ENCODE measurements at places on chromosomes 3 and 15.

DNA sequence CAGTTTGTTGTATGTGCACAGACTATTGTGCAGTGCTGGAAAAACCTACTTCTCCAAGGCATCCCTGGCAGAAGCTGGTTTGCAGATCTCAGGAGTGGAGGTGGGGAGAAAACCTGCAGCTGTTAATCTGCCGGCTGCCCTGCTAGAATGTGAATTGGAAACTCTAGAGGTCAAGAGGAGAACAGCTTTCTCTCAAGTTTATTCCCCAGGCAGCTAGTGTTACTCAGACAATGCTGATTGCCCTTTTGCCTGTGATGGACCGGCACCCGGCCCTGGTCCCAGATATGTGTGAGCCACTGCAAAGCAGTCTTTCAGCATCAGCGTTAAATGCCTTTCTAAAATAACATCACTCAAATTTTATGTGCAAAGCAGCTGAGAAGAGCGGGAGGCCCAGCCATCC lies 129.7 kb upstream of the TPM1 start:
- DNase-seq = no peak

- no peak for DNase-seq
These were observed 1026.2 kb downstream of the NAALADL2 start for GRCh38 chr3:175885231-175885766.

DNA sequence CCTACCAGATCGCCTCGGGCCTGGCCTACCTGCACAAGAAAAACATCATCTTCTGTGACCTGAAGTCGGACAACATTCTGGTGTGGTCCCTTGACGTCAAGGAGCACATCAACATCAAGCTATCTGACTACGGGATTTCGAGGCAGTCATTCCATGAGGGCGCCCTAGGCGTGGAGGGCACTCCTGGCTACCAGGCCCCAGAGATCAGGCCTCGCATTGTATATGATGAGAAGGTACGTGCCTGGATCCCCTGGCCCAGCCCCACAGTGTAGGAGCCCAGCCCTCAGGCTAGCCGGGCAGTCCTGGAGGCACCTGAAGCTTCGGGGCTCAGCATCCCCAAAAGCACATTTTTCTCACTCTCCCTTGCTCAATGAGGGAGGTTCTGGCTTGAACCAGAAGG lies 135.8 kb downstream of the LRRK1 start:
- DNase-seq = no peak

GRCh38 chr15:34716111-34716510 lies 38.7 kb downstream of the GJD2 start:
- DNase-seq = no peak

GRCh38 chr3:115512565-115513415 lies 110.5 kb upstream of the GAP43 start:
- DNase-seq = no peak

GRCh38 chr3:14200276-14200675 lies 21.7 kb downstream of the LSM3 start:
- DNase-seq = no peak

GRCh38 chr15:49179433-49180190 lies 9.6 kb downstream of the GALK2 start:
- no peak for DNase-seq
